Activated CD4-positive, alpha-beta memory T cell treated with anti-CD3 and anti-CD28 coated beads, Interleukin-2, amount 10 ng/mL, durations not matched to agents 7 days and 5 days (primary cell): ENCODE measurements at places on chromosomes 3 and 15. TPM values are rescaled to one million over a fixed set of nuclear protein-coding genes. Genes with fewer than 3 reads are reported as not detected.

The CPA3 gene
- not detected for total RNA-seq

The CD80 gene
- total RNA-seq, result 29.5 TPM

GRCh38 chr15:83443076-83443847 is 3.9 kb upstream of the SH3GL3 start:
- H3K36me3 ChIP-seq, result no peaks in the 10 kb centered on the region
- H3K4me3 ChIP-seq, result no peak overlapping the region
- peaks cover 4% of the 10 kb centered on the region for H3K4me1 ChIP-seq
- H3K27ac ChIP-seq, result no peak overlapping the region
- H3K27me3 ChIP-seq, result peaks cover 26% of the 10 kb centered on the region

GRCh38 chr3:32306072-32306471 is 67.6 kb downstream of the CMTM8 start:
- no peak for DNase-seq
- no peak overlapping the region for H3K4me3 ChIP-seq
- H3K4me1 ChIP-seq, result peaks cover 43% of the 10 kb centered on the region

DNA sequence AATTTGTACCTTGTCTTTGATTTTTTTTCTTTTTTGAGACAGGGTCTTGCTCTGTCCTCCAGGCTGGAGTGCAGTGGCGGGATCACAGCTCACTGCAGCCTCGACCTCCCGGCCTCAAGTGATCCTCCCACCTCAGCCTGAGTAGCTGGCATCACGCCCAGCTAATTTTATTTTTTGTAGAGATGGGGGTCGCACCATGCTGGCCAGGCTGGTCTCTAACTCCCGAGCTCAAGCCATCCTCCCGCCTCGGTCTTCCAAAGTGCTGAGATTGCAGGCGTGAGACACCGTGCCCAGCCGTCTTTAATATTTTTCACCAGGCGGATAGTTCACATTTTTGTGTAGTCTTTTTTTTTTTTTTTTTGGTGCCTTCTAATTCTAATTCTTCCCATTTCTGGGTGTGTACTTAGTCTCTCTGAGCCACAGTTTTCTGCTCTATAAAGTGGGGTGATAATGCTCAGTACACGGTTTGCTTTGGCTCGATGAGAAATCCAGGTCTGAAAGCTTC is 528 bp upstream of the TATDN2 start:
- peaks cover 67% of the 10 kb centered on the region for H3K36me3 ChIP-seq
- H3K27ac ChIP-seq, result peak overlapping the region; percentile 92
- DNase-seq, result no peak
- peaks cover 56% of the 10 kb centered on the region for H3K4me1 ChIP-seq

GRCh38 chr15:90460142-90460824 is 69.4 kb upstream of the CRTC3 start:
- peaks cover 74% of the 10 kb centered on the region for H3K36me3 ChIP-seq
- no peak for DNase-seq
- H3K27me3 ChIP-seq, result no peaks in the 10 kb centered on the region
- no peak overlapping the region for H3K27ac ChIP-seq
- H3K4me1 ChIP-seq, result peaks cover 7% of the 10 kb centered on the region
